Astrocyte (in vitro differentiated cells and primary cell): ENCODE measurements at places on chromosomes 1 and 21. TPM values are rescaled to one million over a fixed set of nuclear protein-coding genes. Genes with fewer than 3 reads are reported as not detected.

DNA sequence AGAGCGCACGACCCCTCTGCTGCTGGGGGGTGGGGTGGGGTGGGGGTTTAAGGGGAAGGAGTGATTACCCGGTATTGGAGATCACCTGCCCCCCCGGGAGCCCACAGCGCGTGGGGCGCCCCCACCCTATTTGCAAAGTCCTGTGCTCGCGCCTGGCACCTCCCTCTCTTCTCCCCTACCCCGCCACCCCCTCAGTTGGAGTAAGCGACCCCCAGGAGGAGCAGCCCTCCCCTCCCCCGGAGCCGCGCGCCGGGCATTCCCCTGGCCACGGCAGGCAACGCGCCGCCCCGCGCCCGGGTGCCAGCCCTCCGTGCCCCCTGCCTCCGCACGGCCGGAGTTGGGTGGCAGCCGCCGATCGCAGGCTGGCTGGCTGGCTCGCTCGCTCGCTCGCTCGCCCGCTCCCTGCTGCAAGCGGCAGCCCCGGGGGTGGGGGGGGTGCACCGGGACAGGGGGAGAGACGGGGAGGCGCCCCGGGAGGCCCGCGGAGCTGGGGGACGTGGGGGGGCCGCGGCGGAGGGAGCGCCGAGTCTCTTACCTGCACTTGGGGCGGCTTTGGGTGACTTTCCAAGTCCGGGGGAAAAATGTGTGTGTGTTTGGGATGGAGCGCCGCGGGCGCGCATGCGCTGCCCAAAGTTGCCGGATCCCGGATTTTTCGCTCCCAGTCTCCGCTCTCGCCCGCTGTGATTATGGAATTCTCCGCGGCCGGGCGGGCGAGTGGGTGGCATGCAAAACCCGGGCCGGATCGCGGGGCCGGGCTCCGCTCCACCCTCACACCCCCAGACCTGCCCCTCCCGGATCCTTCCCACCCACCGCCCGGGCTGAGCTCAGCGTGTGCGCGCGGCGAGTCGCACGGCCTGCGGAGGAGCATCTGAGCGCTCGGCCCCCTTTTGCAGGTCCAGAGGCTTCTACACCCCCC, at the start of gene CASZ1:
TSS of gene CASZ1 (minus strand) at position 618 of the 916 bp plus-strand sequence. CDS start 102,757 bp downstream, outside the sequence.
- no peaks in the 10 kb centered on the region for H3K36me3 ChIP-seq
- H3K27me3 ChIP-seq: peaks cover 60% of the 10 kb centered on the region
- peaks cover 4% of the 10 kb centered on the region for H3K4me1 ChIP-seq
- peak within 1 kb of the TSS; percentile 48 for H3K4me3 ChIP-seq

DNA sequence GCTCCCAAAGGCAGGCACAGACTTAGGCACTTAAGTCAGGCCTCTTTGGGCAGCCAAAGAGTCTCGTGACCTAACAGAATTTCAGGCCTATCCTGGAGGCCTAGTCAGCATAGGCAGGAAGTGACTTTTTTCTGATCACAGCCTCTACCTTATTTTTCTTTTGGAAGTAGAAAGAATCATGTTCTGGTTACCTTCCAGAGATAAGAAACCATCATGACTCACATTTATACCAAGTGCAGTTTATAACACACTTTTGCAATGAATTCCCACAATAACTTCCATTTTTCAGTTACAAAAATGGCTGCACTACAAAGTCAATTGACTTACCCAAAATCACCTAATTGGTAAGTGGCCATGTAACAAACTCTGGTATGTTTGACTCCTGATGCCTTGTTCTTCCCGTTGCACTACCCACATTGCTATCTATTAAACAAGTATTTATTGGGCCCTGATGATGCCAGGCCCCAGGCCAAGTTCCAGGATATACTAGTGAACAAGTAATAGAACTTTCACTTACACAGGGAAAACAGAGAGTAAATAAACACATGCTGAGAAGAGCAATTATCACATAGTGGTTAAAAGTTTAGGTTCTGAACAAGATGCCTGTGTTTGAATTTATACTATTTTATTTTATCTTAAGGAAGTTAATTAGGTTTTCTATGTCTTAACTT, 74.3 kb downstream of the SH3GLB1 start:
- H3K27ac ChIP-seq: peak overlapping the region; percentile 70
- H3K36me3 ChIP-seq: no peaks in the 10 kb centered on the region
- H3K4me1 ChIP-seq: peaks cover 32% of the 10 kb centered on the region

The RFX5 gene
- 55.3 and 61.3 TPM in 2 replicates for total RNA-seq

The ATAD3A gene
- total RNA-seq: 51.1 and 54.9 TPM in 2 replicates

GRCh38 chr1:36609241-36610027, 126.7 kb upstream of the CSF3R start:
- H3K27me3 ChIP-seq: no peaks in the 10 kb centered on the region
- H3K4me3 ChIP-seq: no peak overlapping the region
- no peak for DNase-seq
- no peaks in the 10 kb centered on the region for H3K4me1 ChIP-seq
- H3K36me3 ChIP-seq: no peaks in the 10 kb centered on the region
- no peak overlapping the region for H3K27ac ChIP-seq

- no peak for DNase-seq
- no peak overlapping the region for H3K4me3 ChIP-seq
- H3K4me1 ChIP-seq: no peaks in the 10 kb centered on the region
- H3K36me3 ChIP-seq: no peaks in the 10 kb centered on the region
- H3K27me3 ChIP-seq: no peaks in the 10 kb centered on the region
Observed at GRCh38 chr1:76583235-76583868, 283.9 kb upstream of the ST6GALNAC5 start.

DNA sequence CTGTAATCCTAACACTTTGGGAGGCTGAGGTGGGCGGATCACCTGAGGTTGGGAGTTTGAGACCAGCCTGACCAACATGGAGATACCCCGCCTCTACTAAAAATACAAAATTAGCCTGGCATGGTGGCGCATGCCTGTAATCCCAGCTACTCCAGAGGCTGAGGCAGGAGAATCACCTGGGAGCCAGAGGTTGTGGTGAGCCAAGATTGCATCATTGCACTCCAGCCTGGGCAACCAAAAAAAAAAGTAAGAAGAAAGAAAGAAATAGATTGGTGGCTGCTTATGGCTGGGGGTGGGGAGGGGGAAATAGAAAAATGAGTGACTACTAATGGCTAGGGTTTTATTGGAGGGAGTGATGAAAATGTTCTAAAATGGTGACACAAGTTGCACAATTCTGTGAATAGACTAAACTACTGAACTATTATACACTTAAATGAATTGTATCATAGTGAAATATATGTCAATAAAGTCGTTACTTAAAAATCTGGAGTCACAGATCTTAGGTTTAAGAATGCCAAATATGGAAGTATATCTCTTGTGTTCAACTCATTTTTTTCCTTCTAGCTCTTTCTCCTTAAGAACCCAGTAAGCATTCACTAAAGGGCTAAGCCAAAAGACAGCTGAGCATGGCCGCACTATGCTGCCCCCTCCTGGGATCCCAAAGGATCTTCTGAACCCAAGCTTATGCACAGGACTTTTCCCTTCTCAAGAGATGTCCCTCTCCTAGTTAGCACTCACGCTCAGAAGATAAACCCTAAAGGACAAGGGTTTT, 3.2 kb upstream of the NPL start:
- peaks cover 6% of the 10 kb centered on the region for H3K4me1 ChIP-seq
- H3K4me3 ChIP-seq: no peak overlapping the region
- H3K27ac ChIP-seq: no peak overlapping the region
- H3K27me3 ChIP-seq: peaks cover 19% of the 10 kb centered on the region
- peak; percentile 48 for DNase-seq

GRCh38 chr1:93707956-93708355, 26.3 kb upstream of the BCAR3 start:
- H3K27ac ChIP-seq: no peak overlapping the region
- no peak for DNase-seq
- peaks cover 8% of the 10 kb centered on the region for H3K4me1 ChIP-seq
- no peaks in the 10 kb centered on the region for H3K27me3 ChIP-seq
- no peak overlapping the region for H3K4me3 ChIP-seq

GRCh38 chr1:167173516-167174184, 47.0 kb upstream of the POU2F1 start:
- H3K27ac ChIP-seq: peak overlapping the region; percentile 13
- peak; percentile 64 for DNase-seq
- H3K4me3 ChIP-seq: peak overlapping the region; percentile 17
- H3K36me3 ChIP-seq: no peaks in the 10 kb centered on the region

GRCh38 chr1:98005326-98006010, 84.6 kb upstream of the DPYD start:
- H3K36me3 ChIP-seq: no peaks in the 10 kb centered on the region
- H3K27me3 ChIP-seq: no peaks in the 10 kb centered on the region
- H3K4me1 ChIP-seq: peaks cover 13% of the 10 kb centered on the region
- H3K27ac ChIP-seq: peak overlapping the region; percentile 54

The SAMD13 gene
- total RNA-seq: 0.93 and 1.3 TPM in 2 replicates

GRCh38 chr1:179506199-179506598, 69.5 kb downstream of the NPHS2 start:
- no peaks in the 10 kb centered on the region for H3K27me3 ChIP-seq
- H3K36me3 ChIP-seq: no peaks in the 10 kb centered on the region
- no peak overlapping the region for H3K27ac ChIP-seq
- no peak for DNase-seq

DNA sequence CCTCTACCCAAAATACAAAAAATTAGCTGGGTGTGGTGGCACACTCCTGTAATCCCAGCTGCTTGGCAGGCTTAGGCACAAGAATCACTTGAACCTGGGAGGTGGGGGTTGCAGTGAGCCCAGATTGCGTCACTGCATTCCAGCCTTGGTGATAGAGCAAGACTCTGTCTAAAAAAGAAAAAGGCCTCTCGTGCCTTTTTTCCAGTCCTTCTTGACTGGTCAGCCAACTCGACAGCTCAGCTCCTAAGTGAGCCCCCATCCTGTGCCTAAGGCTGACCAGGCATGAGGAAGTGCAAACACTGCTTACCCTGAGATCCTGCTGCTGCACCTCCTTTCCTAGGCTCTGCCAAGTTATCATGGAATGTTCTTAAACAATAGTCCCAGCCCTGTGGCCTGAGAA, 10.1 kb upstream of the PROK1 start:
- peaks cover 7% of the 10 kb centered on the region for H3K27me3 ChIP-seq
- H3K36me3 ChIP-seq: no peaks in the 10 kb centered on the region
- H3K4me3 ChIP-seq: no peak overlapping the region
- peak; percentile 16 for DNase-seq

DNA sequence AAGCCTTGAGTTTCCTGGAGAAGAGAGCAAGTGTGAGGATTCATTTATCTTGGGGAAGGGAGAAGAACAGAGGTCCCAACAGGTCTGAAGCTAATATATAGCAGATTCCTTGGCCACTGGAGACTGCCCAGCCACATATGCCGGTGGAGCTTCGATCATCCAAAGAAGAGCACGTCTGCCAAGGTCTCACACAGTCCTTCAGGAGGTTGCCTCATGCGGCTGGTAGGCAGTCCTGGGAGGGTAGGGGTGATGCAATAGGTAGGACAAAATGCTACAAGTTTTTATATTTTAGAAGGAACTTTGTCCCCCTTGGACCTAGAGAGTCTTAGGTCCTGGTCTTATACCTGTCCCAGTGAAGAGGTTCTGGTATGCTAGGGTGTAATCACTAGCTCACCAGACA, 582.5 kb downstream of the DPYD start:
- DNase-seq: no peak
- H3K4me3 ChIP-seq: no peak overlapping the region

DNA sequence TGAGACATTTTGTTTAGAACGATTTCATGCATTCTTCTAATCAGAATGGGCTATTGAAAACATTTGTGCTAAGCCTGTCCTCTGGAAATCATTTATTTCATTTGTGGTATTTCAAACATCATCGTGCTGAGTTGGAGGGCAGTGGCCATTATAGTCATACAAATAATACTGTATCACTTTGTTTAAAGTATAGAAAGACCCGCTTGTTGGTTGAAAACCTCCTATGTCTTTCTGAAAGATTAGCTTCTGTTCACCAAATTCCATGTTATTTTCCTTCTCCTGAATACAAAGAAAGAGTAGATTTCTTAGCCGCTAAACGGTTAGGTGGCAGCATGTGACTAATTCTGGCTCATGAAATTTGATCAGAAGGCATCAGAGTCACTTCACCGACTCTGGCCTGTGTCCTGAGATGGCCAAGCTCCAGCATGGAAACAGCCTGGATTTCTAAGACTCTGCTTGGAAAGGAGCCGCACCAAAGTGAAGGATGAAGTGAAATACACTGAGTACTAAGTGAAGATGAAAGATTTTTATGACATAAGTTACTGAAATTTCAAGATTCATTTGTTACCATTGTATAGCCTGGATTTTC, 355.1 kb downstream of the USP25 start:
- H3K27me3 ChIP-seq: no peaks in the 10 kb centered on the region
- H3K4me1 ChIP-seq: peaks cover 16% of the 10 kb centered on the region
- DNase-seq: peak; percentile 84
- peak overlapping the region; percentile 63 for H3K27ac ChIP-seq
- H3K36me3 ChIP-seq: no peaks in the 10 kb centered on the region

The GJB5 gene
- not detected in 2 replicates for total RNA-seq

- no peak overlapping the region for H3K4me3 ChIP-seq
- peaks cover 6% of the 10 kb centered on the region for H3K4me1 ChIP-seq
- no peaks in the 10 kb centered on the region for H3K36me3 ChIP-seq
- peaks cover 50% of the 10 kb centered on the region for H3K27me3 ChIP-seq
- no peak for DNase-seq
Observed at GRCh38 chr1:203428981-203429599, 46.5 kb upstream of the PRELP start.

DNA sequence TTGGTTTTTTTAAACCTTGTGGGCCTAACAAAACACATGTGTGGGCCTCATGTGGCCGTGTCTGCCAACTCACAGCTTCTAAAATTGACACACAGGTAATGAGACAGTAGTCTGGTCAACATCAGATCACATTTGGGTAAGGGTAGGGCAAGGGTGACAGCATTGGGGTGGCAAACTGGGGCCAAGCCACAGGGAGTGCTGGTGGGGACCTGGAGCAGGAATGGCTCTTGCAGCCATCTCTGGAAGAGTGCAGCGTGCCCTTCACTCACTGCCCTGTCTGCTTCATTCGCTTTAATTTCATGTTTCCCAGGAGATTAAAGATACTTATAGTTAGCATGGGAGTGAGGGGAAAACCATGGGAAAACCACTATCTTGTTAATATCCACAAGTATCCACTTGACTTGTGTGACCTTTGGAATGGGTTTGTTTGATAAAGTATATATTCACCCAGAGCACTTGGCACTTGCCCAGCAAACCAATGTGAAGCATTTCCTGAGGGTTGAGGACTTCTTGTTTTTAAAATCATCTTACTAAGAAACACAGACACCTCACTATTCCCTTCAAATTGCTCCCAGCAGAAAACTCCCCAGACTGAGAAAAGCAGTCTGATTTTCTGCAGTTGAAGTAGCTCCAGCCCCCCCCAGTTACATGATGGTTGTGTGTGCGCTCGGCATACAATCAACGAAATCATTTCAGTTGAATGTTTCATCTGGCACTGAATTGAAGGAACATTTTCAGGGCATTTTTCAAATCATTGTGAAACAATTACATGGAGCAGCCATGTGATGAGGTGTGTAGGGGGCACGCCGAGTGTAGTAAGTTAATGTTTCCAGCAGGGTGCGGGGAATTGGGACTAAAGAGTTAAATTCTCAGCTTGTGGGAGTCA, 175.7 kb downstream of the VPS13D start:
- peaks cover 18% of the 10 kb centered on the region for H3K4me1 ChIP-seq
- no peaks in the 10 kb centered on the region for H3K27me3 ChIP-seq
- H3K36me3 ChIP-seq: peaks cover 12% of the 10 kb centered on the region
- no peak overlapping the region for H3K4me3 ChIP-seq

GRCh38 chr21:14259747-14260146, 43.8 kb downstream of the RBM11 start:
- no peaks in the 10 kb centered on the region for H3K36me3 ChIP-seq
- peak; percentile 13 for DNase-seq
- H3K4me1 ChIP-seq: no peaks in the 10 kb centered on the region
- no peaks in the 10 kb centered on the region for H3K27me3 ChIP-seq
- no peak overlapping the region for H3K4me3 ChIP-seq
- H3K27ac ChIP-seq: no peak overlapping the region
